ENCODE measurements at places on chromosomes 2 and 18.

GRCh38 chr2:197378086-197378485 lies 56.7 kb downstream of the SF3B1 start:
- no peak for DNase-seq

DNA sequence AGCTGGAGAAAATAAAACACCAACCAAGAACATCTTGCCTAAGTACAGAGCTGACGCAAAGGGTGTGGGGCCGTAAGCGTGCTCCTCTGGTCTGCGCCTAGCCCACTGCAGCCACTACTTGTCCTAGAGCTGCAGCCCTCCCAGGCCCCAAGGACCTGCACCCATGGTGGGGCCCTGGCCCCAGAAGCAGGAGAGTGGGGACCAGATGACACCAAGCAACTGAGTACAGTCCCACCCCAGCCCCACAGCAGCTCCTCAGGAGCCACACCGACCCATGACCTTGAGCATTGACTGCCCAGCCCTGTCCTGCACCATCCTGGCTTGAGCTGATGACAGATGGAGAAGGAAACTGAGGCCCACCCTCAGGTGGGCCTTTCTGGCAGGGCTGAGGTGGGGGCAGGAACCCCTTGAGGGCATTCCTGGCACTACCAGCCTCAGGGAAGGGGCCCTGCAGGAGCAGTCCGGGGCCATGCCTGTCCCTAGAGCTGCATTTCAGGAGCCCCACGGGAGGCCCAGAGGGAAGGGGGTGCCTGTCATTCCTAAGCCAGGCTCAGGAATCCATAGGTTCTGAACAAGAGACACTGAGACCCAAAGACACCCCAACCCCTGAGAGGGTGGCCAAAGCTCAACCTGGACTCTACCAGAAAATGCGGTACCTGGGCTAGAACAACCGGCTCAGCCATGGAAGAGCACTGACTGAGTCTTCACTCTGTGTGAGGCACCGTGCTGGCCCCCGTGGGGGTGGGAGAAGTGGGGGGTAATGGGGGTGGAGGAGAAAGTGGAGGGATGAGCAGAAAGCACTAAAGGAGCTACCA lies 4.9 kb downstream of the KIF1A start:
- no peak for DNase-seq

DNA sequence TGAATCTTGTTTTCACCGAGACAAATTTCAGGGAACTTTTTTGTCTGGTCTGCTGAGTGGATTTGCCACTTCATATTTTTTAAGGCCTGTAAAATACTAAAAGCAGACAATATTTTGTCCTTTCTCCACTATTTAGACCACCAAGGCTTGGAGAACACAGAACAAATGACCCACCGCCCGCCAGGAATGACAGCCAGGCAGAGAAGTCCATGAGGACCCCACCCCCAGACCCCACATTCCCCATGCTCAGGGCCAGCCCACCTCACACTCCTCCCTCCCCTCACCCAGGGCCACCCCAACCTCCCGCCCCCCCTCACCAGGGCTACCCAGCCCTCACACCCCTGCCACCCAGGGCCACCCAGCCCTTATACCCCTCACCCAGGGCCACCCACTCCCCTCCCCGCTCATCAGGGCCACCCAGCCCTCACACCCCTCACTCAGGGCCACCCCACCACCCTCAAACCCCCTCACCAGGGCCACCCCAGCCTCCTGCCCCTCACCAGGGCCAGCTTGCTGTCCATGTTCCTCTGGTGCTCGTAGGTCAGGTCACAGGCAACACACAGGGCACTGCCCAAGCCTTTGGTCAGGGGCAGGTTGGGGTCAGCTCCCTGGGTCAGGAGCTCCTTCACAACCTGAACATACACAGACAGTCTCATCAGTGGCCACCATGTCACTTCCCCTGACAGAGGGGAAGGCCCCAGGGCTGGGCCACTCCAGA lies 50.6 kb downstream of the ANKMY1 start:
- no peak for DNase-seq

- no peak for DNase-seq
Measured at GRCh38 chr18:70291295-70291574, 2.4 kb downstream of the SOCS6 start.

DNA sequence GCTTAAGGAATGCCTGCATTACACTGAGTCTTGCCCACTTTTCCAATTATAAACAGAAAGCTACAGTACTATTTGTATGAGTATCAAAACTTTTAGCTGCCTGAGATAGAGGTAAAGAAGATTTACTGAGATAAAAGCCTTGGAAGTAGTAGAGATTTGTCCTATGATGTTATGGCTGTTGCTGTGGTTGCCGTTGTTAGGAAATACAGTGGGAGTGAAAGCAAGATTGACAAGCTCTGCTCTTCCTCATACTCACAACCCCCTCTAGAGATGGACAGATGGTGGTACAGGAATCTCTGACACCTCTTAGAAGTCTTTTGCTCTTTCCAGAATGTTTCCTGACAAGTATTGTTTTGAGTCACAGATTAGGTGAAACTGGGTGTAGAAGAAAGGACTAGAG lies 242.5 kb downstream of the RPIA start:
- DNase-seq: no peak
